ENCODE measurements at places on chromosomes 1 and 21. TPM values are rescaled to one million over a fixed set of nuclear protein-coding genes. Genes with fewer than 3 reads are reported as not detected.

- peaks cover 12% of the 10 kb centered on the region for H3K27me3 ChIP-seq
- H3K4me3 ChIP-seq = no peak overlapping the region
- peaks cover 20% of the 10 kb centered on the region for H3K4me1 ChIP-seq
- no peak for DNase-seq
- no peak overlapping the region for H3K27ac ChIP-seq
Measured at GRCh38 chr1:230429067-230429735, 3.1 kb upstream of the PGBD5 start.

CCDC185 gene
- total RNA-seq = not detected

DNA sequence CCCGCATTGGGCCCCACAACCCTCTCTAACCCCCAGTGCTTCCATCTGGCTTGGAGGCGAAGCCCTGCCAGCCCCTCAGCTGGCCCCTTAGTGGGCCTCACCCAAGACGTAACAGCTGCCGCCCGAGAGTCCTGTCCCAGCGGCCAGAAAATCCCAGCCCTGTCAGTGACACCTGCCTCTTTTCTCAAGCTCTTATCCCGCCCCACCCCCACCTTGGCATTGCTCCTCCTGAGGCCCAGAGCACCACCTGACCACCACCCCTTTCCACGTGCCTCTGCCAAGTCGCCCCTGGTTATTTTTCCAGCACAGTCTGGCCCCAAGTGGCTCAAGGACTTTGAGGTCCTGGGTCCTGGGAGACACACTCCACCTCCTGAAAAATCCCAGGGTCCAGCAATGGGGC, 5.9 kb upstream of the CTRC start:
- DNase-seq = no peak
- H3K4me3 ChIP-seq = no peak overlapping the region
- H3K4me1 ChIP-seq = no peaks in the 10 kb centered on the region
- H3K27me3 ChIP-seq = peaks cover 4% of the 10 kb centered on the region
- no peak overlapping the region for H3K27ac ChIP-seq

DNA sequence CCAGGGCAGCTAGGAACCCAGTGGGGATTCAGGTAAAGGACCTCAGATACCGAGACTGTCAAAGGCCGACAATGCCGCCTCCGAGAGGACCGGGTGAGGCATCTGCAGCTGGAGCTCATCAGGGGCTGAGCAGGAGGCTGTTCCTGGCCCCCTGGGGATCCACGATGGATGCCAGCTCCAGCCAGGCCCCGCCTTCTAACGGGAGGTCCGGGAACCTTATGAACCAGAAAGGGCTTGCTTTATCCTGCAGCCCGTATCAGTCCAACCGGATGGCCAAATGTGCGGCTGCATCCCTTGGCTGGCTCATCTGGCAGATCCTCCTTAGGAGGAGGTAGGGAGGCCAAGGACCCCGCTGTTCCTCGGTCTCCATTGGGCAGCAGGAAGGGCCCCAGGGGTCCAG, 32.0 kb downstream of the SLC45A1 start:
- H3K27ac ChIP-seq = no peak overlapping the region
- no peak overlapping the region for H3K4me3 ChIP-seq
- peaks cover 21% of the 10 kb centered on the region for H3K4me1 ChIP-seq
- H3K36me3 ChIP-seq = peaks cover 19% of the 10 kb centered on the region

- peaks cover 6% of the 10 kb centered on the region for H3K27me3 ChIP-seq
- H3K4me3 ChIP-seq = no peak overlapping the region
- H3K4me1 ChIP-seq = no peaks in the 10 kb centered on the region
- no peaks in the 10 kb centered on the region for H3K36me3 ChIP-seq
Measured at GRCh38 chr1:27203946-27204345, 30.5 kb upstream of the WDTC1 start.

GRCh38 chr1:55179177-55179835, 35.9 kb downstream of the USP24 start:
- no peak overlapping the region for H3K27ac ChIP-seq
- H3K4me3 ChIP-seq = no peak overlapping the region
- H3K27me3 ChIP-seq = no peaks in the 10 kb centered on the region
- H3K36me3 ChIP-seq = peaks cover 1% of the 10 kb centered on the region
- peaks cover 4% of the 10 kb centered on the region for H3K4me1 ChIP-seq

GRCh38 chr1:157600236-157600635, 2.4 kb upstream of the FCRL4 start:
- H3K27me3 ChIP-seq = no peaks in the 10 kb centered on the region
- H3K36me3 ChIP-seq = no peaks in the 10 kb centered on the region
- H3K4me3 ChIP-seq = no peak overlapping the region
- H3K27ac ChIP-seq = no peak overlapping the region
- DNase-seq = no peak

DNA sequence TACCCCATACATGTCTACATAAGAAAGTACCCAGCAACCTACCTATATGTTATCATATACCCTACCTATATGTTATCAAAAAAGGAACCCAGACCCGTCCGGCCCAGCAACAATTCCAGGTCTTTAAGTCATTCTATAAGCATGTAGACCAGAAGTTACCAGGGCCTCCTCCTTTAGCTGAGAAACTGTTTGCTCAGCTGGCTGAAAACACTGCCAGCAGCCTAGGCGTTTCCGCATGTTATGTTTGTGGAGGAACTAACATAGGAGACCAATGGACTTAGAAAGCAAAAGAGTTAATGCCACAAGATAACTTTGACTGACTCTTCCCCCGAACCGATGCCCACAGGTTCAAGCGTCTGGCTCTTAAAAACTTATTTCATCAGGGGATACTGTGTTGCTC, 7.1 kb upstream of the ZNF678 start:
- no peak overlapping the region for H3K4me3 ChIP-seq
- DNase-seq = no peak
- no peak overlapping the region for H3K27ac ChIP-seq
- no peaks in the 10 kb centered on the region for H3K4me1 ChIP-seq
- H3K27me3 ChIP-seq = peaks cover 10% of the 10 kb centered on the region

GRCh38 chr1:36223381-36223995, 755 bp upstream of the THRAP3 start:
- H3K4me1 ChIP-seq = peaks cover 33% of the 10 kb centered on the region
- no peak for DNase-seq
- H3K27ac ChIP-seq = peak overlapping the region; percentile 97
- H3K27me3 ChIP-seq = peaks cover 9% of the 10 kb centered on the region

DNA sequence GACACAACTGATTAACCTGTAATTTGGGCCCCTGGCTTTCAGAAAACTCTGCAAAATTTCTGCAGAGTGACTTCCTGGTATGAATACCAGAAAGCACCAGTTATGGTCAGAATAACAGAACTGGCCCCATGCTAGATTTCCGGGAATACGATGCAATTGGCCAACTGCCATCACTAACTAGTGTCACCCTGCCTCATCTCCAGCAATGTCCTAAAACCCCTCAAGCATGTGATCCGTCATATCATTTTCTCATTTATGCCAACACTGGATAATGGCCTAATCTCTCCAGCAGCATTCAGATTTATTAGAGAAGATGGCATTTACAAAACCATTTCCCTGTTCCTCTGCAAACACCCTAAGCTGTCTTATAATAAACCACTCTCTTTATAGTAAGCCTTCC, 15.4 kb downstream of the KAZN start:
- H3K4me3 ChIP-seq = no peak overlapping the region
- no peak overlapping the region for H3K27ac ChIP-seq
- peaks cover 2% of the 10 kb centered on the region for H3K27me3 ChIP-seq
- DNase-seq = no peak
- H3K4me1 ChIP-seq = no peaks in the 10 kb centered on the region

DNA sequence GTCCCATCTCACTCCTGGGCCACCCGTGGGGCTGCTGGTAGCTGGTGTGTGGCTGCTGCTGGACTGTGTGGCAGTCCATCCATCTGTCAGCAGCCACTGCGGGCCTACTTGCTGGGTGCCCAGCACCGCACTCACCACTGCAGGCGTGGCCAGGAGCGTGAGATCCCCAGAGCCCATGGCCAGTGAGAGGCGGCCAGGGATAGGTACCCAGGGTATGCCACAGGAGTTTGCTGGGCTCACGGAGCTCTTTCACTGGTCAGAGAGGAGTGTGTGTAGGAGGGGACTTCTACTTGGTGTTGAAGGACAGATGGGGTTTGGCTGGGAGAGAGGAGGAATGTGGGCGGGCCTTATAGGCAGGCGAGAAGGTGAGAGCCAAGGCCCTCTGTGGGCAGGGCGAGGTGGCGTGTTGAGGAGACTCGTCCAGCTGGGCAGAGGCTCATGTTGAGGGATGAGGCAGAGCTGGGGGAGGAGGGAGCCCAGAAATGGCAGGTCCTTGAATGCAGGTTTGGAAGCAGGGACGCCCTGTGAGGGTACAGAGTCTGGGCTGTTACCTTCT, 15.0 kb downstream of the QSOX1 start:
- no peak for DNase-seq
- peak overlapping the region; percentile 58 for H3K27ac ChIP-seq
- peaks cover 32% of the 10 kb centered on the region for H3K36me3 ChIP-seq
- H3K4me1 ChIP-seq = peaks cover 24% of the 10 kb centered on the region
- peaks cover 14% of the 10 kb centered on the region for H3K27me3 ChIP-seq

DNA sequence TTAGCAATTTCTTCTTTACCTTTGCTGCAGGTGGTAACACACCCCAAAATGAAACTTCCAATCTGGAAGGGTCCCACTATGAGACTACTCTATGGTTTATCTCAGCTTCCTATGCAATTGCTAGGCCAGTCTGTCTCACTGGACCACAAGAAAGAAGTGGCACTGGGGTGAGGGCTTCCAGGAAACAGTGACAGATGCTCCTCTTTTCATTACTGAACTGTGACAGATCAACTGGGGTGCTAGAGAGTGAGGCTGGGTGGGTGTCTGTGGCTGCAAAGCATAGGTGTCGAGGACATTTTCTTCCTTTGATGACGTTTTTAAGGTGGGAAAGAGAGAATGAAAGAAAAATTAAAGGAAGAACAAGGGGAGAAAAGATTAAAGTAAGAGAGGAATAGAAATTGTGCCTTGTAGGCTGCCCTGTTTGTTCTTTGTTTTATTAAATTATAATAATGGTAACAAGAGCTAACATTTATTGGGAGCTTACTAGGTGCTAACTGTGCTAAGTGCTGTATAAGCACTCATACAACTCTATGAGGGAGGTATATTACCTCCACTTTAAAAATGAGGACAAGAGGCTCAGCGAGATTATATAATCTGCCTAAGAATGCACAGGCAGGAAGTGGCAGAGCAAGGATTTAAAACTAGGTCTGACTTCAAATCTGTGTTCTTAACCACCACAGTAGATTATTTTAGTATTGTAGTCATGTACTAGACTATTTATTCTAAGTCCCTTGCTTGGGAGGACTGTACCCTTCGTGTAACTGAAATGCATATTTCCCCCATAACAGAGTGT, 27.8 kb upstream of the DMRTA2 start:
- no peak for DNase-seq
- no peaks in the 10 kb centered on the region for H3K4me1 ChIP-seq
- H3K27me3 ChIP-seq = peaks cover 2% of the 10 kb centered on the region
- H3K36me3 ChIP-seq = no peaks in the 10 kb centered on the region
- H3K27ac ChIP-seq = no peak overlapping the region

DNA sequence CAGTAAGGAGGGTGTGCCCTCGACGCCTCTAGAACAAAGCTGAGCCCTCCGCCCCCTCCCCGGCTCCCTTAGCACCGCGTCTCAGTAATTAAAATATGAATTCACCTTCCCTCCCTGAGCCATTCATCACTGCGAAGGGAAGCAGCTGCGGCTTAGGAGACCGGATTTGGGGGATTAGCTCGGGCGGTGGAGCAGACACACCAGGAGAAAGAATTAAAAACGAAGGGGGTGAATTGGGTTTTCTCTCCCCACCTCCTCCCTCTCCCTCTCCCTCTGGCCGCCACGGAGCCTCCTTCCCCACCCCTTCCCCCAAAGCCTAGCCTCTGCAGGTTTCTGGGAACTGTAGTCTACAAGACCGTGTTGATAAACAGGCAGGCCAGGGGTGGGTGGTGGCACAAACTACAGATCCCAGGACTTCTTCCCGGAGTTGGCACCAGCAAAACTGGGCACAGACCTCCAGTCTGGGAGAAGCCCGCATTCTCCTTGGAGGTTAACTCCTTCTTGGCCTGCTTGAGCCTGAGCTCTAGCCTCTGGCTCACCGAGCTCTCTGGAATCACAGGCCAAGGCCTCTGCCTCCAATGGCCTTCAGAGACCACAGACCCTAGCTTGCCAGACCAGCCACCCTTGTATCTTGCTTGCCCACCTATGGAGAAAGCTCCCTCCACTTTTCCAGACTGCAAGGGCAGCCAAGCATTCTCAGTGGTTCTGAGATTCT, 10.8 kb downstream of the BLACAT1 start:
- peaks cover 64% of the 10 kb centered on the region for H3K4me1 ChIP-seq
- H3K4me3 ChIP-seq = no peak overlapping the region
- H3K27ac ChIP-seq = peak overlapping the region; percentile 81
- peaks cover 8% of the 10 kb centered on the region for H3K27me3 ChIP-seq
- peaks cover 2% of the 10 kb centered on the region for H3K36me3 ChIP-seq

THEMIS2 gene
- 9.6 TPM for total RNA-seq

- H3K36me3 ChIP-seq = no peaks in the 10 kb centered on the region
- peaks cover 3% of the 10 kb centered on the region for H3K27me3 ChIP-seq
- H3K4me3 ChIP-seq = no peak overlapping the region
- H3K27ac ChIP-seq = no peak overlapping the region
Measured at GRCh38 chr1:87956072-87956471, 627.4 kb downstream of the LMO4 start.

TNFRSF4 gene
- total RNA-seq = 0.80 TPM

PLA2G5 gene
- total RNA-seq = 0.77 TPM

DNA sequence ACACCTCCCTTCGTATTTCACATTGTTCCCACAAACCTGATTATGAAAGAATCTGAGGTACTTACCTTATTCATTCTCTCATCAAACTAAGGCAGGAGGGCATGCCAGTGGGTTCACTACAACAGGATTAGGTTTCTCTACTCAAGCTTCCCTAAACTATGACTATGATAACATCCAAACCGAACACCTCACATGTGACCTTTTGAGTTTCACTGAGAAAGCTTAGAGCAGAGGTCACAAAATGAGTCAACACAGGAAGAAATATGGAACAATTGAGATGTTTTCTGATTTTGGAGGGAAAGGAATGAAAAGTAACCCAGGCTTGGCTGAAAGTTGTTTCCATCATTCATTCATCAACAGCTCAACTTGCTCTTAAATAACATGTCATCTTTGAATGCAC, 24.1 kb downstream of the UBR4 start:
- H3K4me3 ChIP-seq = peak overlapping the region; percentile 1
- no peak overlapping the region for H3K27ac ChIP-seq
- DNase-seq = no peak
- peaks cover 59% of the 10 kb centered on the region for H3K36me3 ChIP-seq
- peaks cover 5% of the 10 kb centered on the region for H3K4me1 ChIP-seq
- peaks cover 3% of the 10 kb centered on the region for H3K27me3 ChIP-seq

DNA sequence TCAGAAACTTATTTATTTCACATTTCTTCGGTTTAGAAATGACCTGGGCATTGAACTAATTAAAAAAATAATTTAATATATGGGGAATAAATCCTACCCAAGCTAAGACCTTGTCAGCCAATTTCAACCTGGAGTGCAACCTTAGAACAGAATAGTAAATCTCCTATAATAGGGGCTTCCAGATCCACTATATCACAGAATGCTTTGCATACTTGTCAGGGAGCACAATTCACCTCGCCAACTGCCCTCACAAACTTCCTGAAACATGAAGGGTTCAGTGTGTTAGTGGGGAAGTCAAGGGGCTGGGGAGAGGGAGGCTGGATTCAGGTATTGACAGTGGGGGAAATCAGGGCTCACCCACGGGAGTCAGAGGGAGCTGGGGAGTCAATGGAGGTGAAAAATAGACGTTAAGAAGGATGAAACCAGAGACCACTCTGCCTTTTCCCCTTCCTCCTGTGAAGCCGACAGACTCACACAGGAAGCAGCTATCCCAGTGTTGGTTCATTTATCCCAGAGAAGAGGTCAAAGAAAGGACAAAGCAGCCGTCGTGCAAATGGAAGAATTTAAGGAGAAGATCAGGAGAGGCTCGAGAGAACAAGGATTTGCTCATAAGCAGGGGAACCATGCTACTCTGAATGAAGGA, 453.3 kb downstream of the NUF2 start:
- no peak for DNase-seq
- H3K4me1 ChIP-seq = peaks cover 5% of the 10 kb centered on the region
- H3K36me3 ChIP-seq = no peaks in the 10 kb centered on the region
- H3K27me3 ChIP-seq = peaks cover 2% of the 10 kb centered on the region
- no peak overlapping the region for H3K27ac ChIP-seq

BSND gene
- total RNA-seq = not detected

All from endothelial cell (in vitro differentiated cells).